ENCODE measurements at places on chromosomes 2 and 18.

- DNase-seq = no peak
Observed at GRCh38 chr2:235148201-235149170, 196.7 kb downstream of the SH3BP4 start.

DNA sequence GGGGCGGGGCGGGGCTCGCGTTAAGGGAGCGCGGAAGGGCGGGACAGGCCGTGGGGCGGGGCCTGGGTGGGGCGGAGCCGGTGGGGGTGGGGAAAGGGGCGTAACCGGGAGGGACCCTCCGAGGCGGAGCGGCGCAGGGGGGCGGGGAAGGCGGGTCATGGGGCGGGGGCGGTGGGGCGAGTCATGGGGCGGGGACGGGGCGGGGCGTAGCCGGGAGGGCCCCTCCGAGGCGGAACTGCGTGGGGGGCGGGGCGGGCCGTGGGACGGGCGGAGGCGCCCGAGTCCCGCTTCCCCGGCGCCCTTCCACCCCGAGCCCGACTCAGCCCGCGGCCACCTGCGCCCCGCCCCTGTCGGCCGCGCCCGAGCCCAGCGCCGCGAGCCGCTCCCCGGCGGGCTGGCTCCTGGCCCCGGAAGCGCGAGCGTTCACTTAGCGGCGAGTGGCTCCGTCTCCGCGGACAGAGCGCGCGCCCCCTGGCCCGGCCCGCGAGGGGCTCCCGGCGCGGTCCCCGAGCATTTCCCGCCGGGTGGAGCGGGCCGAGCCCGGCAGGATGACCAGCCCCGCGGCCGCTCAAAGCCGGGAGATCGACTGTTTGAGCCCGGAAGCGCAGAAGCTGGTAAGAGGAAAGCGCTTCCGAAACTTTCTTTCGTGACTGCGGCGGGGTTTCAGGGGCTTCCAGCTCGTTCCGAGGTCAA is 64.7 kb downstream of the LRRFIP1 start:
- DNase-seq = peak; percentile 94

DNA sequence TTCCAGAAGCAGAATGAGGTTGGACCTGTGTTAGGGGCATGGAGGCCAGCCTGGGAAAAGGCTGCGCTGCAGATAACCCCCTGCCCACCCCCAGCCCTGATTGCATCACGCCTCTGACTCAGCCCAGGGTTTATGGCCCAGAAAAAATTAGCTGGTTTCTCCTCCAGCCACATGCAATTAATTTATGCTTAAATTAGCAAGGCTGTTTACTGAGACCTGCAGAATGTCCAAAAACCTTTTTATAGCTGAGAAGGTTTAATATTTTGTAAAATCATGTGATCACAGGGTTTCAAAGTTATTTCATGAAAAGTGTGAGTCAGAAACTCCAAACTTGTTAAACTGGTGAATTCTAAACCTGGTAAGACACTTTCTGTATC is 123.1 kb upstream of the HDAC4 start:
- no peak for DNase-seq

- no peak for DNase-seq
Observed at GRCh38 chr2:88165332-88166003, 4.7 kb upstream of the THNSL2 start.

DNA sequence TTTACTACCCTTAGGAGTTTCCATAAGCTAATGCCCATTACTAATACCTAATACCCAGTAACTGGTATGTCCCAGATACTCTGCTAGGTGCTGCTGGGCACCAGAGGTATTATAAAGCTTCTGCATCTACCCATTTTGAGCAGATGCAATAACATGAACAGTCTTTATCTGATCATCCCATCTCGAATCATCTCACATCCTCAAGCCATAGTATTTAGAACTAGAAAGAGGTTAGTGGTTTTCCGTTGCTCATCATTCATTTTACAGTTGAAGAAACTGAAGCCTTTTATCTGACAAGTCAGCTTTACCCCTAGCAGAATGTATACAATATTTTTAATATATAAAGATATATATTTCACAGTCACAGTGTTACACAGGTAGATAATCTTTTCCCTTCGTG is 99.1 kb upstream of the TCF4 start:
- no peak for DNase-seq

DNA sequence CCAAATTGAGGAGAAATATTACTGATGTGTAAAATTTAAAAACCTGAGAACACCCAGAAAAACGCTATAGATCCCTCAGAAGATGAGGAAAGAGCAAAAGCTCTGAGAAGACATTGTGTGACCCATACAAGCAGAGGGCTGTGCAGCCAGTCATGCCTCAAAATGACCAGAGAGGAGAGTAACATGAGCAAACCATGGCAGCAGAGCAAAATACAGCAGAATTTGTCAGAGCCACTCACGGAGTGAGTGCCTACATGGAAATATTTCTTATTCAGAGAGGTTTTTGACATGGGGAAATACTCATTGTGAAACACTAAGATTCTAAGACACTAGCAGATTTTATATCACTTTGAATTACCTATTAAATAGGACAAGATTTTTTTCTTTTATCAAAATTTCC is 96.8 kb upstream of the DNAJC10 start:
- no peak for DNase-seq

DNA sequence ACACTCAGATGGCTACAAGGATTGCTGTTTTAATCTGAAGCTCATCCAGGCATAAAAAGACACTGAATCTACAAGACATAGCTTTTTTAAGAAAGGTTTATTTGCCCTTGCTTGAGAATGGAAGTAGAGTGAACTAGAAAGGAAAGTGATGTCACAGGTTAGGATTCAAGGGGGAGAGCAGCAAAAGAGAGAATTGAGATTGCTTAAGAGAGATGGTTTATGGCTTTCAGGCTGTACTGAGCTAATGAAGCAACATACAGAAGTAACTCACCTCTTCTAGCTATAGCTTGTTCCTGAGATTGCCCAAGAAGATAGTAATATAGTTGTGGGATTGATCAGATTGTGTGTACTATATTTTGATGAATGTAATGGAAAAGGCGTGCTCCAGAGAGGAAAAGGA is 26.1 kb upstream of the ACVR2A start:
- DNase-seq = no peak

DNA sequence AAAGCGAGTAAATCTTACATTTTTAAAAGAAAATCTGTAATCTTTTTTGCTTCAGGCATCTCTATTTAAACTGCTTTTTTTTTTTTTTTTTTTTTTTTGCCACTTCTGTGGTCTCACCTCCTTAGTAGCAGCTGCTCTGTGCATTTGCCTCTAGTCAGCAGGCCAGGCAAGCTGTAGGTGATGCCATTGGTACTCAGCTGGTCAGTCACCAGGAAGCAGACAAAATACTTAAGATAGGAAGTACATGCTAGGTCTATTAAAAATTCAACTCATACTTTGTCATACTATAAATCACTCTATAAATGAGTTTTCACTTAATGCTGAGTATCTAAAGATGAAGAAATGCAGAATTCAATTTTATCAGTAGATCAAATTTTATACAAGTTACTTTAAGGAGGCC is 83.7 kb downstream of the KYNU start:
- DNase-seq = no peak

DNA sequence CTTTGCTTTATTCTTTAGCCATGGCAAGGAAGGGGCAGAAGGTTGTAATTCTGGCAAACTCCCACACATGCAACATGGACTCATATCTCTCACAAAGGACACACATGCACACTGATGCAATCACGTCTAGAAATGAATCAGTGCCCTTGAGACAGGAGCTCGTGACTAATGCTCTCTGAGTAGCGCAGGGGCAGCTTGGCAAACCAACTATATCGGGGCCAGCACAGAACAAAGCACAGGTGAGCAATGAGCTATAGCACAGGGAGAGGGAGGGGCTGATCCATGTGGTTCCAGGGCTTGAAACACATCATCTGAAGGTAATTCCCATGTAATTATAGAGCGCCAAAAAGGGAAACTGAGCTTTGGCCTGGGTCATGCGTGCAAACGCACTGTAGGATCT is 165.2 kb upstream of the KLF7 start:
- no peak for DNase-seq

GRCh38 chr2:97757062-97757461 is 43.7 kb downstream of the ZAP70 start:
- no peak for DNase-seq

DNA sequence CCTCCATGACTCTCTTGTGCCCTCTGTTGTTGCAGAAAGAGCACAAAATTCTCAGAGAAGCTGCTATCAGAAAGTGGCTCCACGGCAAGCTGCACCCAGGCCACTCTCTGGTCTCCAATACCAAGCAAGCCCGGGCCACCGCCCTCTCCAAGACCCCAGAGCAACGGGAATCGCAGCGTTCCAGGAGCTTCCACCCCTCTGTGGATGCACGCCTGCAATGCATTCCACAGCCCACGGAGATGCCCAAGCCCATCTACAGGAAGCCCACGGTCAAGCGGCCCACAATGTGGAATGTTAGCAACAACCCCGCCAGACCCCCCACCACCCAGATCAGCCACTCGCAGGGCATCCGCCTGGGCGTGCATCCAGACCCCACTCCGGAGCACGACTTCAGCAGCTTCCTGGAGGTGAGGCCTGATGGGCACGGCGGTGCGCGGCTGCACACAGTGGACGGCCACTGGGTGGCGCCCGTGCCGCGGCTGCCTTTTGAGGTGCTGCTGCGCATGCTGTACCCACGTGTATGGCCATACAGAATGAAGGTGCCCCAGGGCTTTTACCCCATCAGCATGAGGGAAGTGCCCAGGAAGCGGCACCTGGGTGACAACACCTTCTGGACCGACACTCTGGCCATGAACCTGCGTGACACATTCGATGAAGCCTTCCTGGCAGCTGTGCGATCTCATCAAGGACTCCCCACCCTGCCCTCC is 6.3 kb downstream of the ANKRD53 start:
- peak; percentile 43 for DNase-seq

- DNase-seq = no peak
Observed at GRCh38 chr2:7840651-7841380, 841.0 kb upstream of the ID2 start.

- DNase-seq = no peak
Observed at GRCh38 chr2:56449449-56449860, 265.7 kb downstream of the CCDC85A start.

DNA sequence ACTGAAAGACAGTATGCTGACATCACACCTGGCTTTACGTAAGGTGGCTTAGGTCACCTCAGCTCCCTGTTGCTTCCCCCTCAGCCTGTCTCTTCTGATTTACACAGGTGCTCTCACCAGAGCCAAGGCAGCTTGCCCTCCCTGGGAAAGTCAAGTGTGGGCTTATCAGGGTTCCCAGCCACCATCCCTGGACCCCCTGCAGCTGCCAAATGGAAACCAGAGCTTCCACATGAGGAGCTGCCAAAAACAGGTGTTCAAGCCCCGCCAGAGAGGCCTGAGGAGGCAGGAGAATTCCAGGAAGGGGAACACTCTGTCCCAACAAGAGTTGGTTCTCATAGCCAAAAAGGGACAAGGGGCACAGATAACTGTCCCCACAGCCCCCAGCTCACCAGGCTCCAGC is 266.7 kb downstream of the ATAD2B start:
- peak; percentile 41 for DNase-seq

DNA sequence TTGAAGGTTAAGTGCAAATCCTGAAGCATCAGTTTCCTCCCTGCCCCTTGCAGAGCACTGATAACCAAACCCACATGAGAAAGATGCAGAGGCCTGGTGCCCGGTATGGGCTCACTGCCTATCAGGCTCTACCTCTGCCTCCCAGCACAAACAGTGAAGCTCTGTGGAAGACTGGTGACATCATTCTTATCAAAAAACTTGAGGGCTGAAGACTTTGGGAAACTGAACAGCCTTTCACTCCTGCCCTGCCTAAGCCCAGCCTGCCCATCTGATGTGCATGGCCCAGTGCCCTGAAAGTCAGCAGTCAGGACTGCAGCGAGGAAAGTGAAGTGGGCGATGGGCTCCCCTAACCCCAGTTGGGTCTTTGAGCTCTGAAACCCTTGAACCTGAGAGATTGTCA is 174.8 kb upstream of the ARL4C start:
- DNase-seq = no peak

GRCh38 chr18:49926106-49926745 is 112.9 kb upstream of the ACAA2 start:
- DNase-seq = no peak

DNA sequence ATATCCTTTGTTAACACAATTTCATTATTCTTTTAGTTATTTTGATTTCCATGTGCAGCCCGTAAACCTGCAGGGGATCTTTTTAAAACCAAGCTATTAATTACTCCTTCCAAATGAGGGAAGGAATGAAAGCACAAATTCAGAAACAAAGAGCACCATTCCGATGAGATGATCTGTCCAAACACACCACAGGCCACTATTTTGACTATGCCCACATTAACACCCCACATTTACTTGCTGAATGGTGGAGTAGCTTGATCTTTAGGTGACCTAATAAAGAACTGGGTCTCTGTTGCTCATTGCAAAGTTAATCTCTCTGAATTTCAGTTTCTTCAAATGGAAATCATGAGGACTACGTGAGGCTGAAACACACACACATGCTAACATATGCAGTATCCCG is 218.0 kb downstream of the IRS1 start:
- DNase-seq = no peak

DNA sequence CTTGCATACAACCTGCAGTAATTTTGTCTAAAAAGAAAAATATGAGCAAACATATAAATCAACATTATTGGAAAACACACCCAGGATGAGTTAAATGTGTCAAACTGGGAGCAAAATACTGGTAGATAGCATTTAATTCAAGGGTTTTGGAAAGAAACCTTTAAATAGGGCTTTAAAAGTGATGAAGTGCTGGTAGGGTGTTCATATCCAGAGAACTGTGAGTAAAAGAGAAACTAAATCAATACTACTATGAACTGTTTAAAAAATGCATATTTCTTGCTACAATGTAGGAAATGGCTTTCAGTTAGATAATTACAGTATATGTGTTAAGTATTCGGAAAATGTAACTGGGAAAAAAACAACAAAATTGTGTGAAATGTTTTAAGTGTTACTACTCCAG is 117.8 kb downstream of the ATAD2B start:
- DNase-seq = no peak

GRCh38 chr18:58221060-58221725 is 177.2 kb downstream of the NEDD4L start:
- DNase-seq = no peak

- no peak for DNase-seq
Observed at GRCh38 chr2:96618596-96619283, 19.4 kb downstream of the KANSL3 start.
